ENCODE measurements at places on chromosomes 2 and 18.

- no peak for DNase-seq
Measured at GRCh38 chr2:124026503-124026902, 1.4 kb downstream of the CNTNAP5 start.

DNA sequence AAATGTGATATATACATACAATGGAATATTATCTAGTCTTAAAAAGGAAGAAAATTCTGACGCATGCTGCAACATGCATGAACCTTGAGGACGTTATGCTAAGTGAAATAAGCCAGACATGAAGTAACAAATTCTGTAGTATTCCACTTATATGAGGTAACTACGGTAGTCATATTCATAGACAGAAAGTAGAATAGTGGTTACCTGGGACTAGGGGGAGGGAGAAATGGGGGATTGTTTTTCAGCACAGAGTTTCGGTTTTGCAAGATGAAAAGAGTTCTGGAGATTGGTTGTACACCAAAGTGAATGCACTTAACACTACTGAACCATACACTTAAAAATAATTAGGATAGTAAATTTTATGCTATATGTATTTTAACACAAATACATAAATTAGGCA is 215.9 kb upstream of the FBXO11 start:
- no peak for DNase-seq

DNA sequence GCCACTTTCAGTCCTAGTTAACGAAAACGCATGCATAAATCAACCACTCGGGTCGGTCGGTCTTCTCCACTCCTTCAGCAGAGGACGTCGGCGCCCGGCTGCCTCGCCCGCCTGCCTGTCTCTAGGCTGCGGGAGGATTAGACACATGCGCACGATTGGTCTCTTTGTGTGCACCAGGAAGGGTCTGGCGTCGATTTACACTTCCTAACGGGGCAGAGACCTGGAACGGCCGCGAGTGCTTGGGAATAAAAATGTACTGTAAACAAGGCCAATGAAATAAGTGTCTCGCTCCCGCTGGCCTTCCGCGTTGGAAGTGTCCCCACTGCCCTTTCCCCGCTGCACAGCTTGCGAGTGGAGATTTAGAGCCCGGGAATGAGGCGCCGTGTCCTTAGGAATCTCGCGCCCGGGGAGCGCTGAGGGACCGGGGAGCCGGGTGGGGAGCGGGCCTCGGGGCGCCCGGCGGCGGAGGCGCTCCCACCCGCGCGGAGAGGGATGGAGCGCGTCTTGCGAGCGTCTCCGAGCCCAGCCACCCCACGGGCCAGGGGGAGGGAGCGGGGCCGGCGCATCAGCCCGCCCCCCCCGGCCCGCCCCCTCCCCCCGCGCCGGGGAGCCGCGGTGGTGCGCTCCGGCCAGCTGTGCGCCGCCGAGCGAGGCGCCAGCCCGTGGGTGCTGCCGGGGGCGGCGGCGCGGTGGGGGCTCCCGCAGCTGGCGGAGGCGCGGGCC is at the start of gene DOK6:
TSS of gene DOK6 (plus strand) at position 636 of the 723 bp plus-strand sequence.
- peak; percentile 96 for DNase-seq

DNA sequence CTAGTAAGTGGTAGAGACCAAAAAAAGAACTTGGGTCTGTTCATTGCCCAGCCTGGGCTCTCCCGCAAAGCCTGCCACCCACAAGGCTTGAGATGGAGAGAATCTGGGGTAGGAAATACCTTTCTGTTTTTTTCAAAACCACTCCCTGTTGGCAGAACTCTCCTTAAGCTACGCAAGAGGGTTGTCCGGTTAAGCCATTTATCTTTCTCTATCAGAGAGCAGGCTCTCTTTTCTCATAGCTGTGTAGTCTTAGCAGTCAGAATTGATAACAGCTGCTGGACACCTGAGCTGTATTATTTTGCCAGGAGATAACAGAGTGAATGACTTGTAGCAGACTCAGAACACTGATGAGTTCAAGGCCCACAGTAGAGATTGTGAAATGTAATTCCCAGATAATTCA is 1088.1 kb downstream of the TSN start:
- DNase-seq, result no peak

DNA sequence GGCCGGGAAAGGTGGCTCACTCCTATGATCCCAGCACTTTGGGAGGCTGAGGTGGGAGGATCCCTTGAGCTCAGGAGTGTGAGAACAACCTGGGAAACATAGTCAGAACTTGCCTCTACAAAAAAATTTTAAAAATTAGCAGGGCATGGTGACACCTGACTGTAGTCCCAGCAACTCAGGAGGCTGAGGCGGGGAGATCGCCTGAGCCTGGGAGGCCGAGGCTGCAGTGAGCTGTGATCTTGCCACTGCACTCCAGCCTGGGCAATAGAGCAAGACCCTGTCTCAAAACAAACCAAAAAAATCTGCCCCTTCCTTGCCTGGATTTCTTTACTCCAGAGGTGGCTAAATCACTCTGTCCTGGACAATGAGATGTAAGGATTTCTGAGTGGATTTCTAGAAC is 197.7 kb downstream of the NRP2 start:
- no peak for DNase-seq

DNA sequence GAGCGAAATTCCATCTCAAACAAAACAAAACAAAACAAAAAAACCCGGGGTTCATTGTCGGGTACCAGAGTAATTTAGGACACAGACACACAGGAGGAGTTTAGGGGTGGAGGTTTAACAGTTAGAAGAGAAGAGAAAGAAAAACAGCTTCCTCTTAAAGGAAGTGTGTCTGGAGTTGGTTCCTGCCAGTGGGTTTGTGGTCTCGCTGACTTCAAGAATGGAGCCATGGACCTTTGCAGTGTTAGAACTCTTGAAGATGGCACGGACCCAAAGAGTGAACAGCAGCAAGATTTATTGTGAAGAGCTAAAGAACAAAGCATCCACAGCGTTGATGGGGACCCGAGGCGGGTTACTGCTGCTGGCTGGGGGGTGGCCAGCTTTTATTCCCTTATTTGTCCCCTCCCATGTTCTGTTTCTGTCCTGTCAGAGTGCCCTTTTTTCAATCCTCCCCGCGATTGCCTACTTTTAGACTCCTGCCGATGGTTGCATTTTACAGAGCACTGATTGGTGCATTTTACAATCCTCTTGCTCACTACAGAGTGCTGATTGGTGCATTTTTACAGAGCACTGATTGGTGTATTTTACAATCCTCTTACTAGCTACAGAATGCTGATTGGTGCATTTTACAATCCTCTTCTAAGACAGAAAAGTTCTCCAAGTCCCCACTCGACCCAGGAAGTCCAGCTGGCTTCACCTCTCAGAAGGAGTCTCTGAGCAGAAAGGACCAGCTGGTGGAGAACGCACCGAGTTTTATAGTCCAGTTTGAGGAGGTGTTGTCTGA is 28.7 kb upstream of the ATP8B1 start:
- no peak for DNase-seq

DNA sequence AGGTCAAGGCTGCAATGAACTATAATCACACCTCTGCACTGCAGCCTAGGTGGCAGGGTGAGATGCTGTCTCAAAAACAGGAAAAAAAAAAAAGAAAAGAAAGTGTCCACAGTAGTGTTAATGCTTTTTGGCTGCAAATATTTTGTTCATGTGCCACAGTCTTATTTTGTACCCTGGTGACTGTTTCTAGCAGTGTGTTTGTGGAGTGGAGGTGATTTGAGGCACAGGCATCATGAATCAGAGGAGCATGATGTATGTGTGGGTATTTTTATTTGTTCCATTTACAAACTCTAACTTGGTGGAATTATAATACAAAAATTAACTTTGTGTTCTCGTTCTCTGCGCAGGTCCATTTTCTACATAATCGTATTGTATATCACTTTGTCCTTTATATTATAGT is 30.6 kb downstream of the DTNA start:
- no peak for DNase-seq

DNA sequence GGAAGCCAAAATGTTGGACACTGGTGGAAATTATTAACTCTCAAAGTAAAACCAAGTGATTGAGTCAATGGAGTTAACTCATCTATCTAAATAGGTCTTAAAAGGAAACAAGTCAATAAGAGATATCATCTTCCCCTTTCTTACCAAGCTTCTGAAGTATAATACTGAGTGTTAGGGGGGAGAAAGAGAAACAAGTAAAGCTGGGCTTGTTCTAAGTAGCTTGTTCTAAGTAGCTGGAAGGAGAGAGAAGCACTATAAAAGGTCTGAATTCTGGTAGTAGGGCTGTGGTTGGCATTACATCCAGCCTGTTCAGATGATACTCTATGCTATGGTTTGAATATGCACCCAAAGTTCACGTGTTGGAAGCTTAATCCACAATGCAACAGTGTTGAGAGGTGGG is 26.8 kb downstream of the YES1 start:
- no peak for DNase-seq

DNA sequence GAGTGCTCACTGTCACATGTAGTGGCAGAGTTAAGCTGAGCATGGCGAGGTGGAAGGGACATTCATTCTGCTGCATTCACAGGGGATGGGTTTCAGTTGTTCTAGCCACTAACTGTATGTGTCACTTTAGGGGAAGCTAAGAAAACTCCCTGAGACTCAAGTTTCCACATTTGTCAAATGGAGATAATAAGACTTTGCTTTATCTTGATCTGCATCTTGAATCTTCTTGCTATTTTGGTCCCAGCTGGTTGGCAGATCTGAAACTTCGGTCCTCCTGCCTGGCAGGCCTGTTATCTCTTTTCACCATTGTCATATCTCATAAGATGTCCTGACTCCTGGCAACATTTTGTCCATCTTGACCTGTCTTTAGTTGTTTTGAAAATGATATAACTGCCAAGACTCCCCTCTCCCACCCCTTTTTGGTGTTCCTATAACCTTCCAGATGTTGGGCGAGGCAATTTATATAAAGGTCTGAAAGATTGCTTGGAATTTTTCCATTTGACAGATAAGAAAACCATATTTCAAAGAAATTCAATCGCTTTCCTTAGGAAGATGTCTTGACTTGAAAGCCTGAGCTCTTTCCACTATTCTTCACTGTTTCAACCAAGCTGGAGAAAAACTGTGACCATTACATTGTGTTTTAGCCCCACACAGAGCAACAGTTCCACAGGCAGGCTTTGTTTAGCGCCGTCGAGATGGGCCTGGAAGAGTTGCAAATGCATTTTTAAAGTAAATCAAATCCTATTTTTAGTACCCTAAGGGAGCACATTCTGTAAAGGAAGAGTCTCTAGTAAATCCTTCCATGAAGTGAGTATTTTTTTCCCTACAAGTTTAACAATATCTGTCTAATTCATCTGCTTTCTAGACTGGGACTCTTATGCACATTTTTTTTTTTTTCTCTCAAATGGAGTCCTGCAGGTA is 33.4 kb downstream of the MYCN start:
- no peak for DNase-seq

- no peak for DNase-seq
Measured at GRCh38 chr2:37985333-37985732, 60.2 kb downstream of the RMDN2 start.

- DNase-seq, result no peak
Measured at GRCh38 chr2:103144837-103145236, 383.0 kb downstream of the TMEM182 start.

- no peak for DNase-seq
Measured at GRCh38 chr2:10433947-10434885, 13.9 kb downstream of the ODC1 start.

DNA sequence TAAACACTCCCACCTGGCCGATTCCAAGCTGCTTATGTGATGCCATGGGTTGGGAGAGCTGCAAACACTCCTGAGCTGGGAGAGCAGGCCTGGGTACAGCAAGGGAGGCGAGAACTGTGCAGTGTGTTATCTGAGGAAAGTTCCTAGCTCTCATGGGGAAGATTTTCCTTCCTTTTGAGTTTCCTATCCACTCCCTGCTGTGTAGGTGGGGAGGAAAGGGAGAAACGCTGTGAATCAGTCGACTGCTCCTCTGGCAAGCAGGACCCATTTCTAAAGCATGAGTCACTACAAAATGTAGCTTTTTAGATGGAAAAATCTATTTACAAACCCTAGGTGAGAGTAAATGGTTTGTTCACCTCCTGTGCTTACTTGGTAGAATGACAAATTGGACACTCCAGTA is 80.4 kb downstream of the SH3RF3 start:
- DNase-seq, result no peak

DNA sequence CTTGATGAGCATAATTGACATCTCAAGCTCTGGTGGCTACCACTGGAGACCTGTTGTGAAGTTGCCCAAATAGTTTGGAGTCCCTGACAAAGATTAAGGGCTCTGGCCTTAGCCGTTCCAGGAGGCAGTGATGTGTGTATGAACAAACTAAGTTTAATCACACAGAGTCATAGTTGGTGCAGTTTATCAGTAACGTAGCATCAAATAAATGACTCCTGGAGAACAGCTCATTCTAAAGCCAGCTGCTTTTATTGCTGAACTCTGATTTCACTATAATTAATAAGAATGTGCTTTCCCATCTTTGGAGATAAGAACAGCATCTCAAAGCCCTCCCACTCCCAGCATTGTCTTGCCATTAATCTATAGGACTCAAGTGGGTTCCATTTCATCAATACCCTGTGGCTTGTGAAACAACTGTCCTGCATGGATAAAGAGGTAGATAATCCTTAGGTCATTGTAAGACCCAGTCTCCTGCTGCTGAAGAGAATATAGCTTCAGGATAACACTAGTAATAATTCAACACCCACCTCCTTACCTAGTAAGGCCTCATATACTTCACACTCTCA is 211.4 kb upstream of the THUMPD2 start:
- DNase-seq, result no peak

- no peak for DNase-seq
Measured at GRCh38 chr2:217797661-217798069, 205.1 kb downstream of the TNS1 start.

- no peak for DNase-seq
Measured at GRCh38 chr2:128057334-128057733, 29.5 kb upstream of the SAP130 start.

GRCh38 chr2:223696719-223697118 is 94.6 kb upstream of the SCG2 start:
- no peak for DNase-seq

GRCh38 chr18:62186499-62186773 is 420 bp downstream of the PIGN start:
- no peak for DNase-seq

- DNase-seq, result no peak
Measured at GRCh38 chr2:200383380-200384110, 77.1 kb downstream of the SPATS2L start.

GRCh38 chr2:134233728-134234136 is 20.1 kb upstream of the MGAT5 start:
- no peak for DNase-seq

DNA sequence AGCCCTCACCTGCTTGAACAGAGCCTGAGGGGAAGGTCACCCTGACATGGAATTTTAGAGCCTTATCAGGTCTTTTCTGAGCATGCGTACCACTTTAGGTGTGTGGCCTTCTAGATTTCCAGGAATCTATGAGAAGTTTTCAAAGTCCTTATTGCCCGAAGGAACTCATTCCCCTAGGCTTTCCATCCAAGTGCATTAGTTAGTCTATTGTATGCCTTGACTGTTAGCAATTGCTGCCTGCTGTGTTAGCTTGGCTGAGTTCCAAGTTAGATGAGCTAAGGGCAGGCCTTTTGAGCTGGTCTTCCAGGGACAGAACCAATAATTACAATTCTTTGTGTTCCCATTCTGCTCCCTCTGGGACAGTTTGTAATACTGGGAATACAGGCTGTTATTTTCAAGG is 30.8 kb upstream of the PUM2 start:
- no peak for DNase-seq

DNA sequence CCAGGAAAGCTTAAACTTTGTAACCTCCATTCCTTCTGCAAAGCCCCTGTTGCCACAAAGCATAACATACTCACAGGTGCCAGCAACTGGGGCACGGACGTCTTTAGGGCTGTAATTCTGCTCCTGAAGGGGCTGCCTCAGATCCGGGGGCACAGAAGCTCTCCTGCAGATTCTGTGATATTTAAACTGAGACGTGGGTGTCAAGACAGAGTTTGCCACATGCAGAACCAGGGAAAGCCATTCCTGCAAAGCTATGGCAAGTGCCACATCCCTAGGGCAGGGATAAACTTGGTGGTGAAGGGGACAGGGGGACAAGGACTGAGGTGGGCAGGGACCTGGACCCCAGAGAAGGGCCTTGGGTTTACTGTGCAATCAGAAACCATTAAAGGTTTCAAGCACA is 247.2 kb downstream of the EIPR1 start:
- DNase-seq, result no peak

Data from D341Med (cell line).